ENCODE measurements at places on chromosomes 11 and 22. TPM values are rescaled to one million over a fixed set of nuclear protein-coding genes. Genes with fewer than 3 reads are reported as not detected.

The SYVN1 gene
- 31.6 TPM for total RNA-seq

The POTEH gene
- not detected for total RNA-seq

The PDE2A gene
- 0.68 TPM for total RNA-seq

DNA sequence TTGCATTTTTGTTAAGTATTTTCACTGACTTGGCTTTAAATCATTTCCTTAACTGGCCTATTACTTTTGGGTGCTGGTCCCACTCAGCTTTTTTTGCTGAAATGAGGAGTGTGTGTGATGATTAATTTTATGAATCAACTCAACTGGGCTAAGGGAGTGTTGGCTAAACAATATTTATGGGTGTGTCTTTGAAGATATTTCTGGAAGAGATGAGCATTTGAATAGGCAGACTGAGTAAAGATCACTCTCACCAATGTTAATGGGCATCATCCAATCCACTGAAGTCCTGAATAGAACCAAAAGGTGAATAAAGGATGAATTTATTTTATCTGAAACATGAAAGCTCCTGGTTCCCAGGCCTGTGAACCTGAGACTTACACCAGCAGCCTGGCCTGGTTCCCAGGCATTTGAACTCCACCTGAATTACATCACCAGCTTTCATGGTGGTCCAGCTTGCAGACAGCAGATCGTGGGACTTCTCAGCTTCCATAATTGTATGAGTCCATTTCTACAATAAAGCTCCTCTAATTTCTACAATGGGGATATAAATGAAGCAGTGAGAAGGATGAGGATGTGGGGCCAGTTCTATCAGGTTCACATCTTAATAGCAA lies 241.3 kb upstream of the ZC3H12C start:
- no peak for DNase-seq

GRCh38 chr11:121763526-121763925 lies 310.8 kb upstream of the SORL1-AS1 start:
- no peak for DNase-seq

DNA sequence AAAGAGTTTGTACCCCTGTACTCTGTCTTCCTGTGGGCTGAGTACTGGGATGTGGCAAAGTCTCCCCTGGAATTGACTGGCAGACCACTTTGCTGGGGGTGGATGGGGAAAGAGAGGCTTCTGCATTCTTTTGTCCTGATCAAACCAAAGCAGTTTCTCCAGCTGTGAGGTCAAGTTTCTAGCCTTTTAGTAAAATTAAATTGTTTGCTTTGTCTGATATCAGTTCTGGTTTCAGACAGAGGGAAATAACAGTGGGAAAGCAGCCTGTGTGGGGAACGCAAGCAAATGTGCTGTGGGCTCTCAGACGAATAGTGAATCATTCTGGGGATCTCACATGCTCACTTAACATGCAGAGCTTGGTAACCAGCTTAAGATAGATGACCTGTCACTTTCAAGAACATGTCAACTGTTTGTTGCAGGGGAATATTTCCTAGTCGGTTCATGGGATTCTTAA lies 151.6 kb downstream of the FAT3 start:
- no peak for DNase-seq

- peak; percentile 65 for DNase-seq
Measured at GRCh38 chr22:40728731-40729189, 49.5 kb downstream of the MCHR1 start.
